ENCODE measurements at places on chromosomes 1 and 21. TPM values are rescaled to one million over a fixed set of nuclear protein-coding genes. Genes with fewer than 3 reads are reported as not detected.

ELF3 gene
- 0.30 TPM for total RNA-seq

NMNAT2 gene
- total RNA-seq = 0.28 TPM

EXOC8 gene
- 21.9 TPM for total RNA-seq

AHCTF1 gene
- 27.8 TPM for total RNA-seq

REN gene
- total RNA-seq = not detected

SLFNL1 gene
- total RNA-seq = 0.33 TPM

DNA sequence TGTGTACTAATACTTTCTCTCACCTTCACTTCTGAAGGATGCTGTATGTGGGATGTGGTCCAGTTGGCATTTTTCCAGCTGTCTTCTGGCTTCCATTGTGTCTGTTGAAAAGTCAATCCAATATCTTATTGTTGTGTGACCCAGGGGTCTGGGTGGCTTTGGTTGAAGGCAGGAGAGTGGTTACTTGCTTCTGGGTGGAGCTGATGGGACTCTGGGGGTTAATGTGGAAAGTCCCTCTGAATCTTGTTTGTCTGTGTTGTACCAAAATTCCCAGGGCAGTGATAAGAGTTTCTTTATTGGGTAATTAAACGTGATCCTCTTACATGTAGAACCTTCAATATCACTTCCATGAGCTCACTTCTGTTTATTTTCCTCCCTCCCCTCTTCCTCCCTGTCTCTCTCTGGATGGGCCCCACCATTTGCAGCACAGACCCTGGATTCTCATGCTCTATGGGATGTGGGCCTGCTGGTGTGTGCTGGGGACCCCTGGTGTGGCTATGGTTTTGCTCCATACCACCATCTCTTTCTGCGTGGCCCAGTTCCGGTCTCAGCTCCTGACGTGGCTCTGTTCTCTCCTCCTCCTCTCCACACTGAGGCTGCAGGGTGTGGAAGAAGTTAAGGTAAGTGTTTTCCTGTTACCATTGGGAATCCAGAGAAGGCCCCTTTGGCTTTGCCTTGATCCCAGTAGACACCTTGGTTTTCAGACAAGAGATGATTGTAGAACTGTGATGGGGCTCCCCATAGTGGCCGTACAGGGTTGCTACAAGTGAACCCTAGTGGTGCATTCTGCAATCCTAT is 71.5 kb downstream of the HHAT start:
- DNase-seq = peak; percentile 57

DNA sequence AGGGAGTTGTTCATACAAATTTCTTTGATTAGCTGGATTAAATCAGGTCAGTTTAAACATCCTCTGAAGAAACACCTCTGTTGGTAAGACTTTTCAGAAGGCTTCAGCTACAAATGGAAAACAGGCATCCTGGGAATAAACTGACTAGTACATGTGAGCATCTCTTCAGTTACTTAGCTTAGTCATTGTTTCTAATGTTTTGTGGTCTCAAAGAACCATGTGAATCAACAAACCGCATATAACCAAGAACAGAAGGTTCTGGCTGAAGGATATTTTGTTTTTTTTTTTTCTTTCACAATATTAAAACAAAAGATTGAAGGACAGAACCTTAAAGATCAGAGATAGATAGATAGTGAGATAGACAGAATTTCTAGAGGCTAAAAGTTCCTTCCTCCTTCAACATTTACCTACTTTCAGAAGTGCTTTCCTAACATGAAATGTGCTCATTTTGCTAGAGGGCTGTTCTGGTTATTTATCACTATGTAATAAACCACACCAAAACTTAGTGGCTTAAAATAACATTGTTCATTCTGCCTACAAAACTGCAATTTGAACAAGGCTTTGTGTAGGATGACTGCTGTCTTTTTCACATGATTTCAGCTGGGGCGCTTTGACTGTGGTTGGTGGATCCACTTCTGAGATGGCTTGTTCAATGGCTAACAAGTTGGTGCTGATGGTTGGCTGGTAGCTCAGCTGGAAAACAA is 119.8 kb upstream of the PTGFR start:
- no peak for DNase-seq

DNA sequence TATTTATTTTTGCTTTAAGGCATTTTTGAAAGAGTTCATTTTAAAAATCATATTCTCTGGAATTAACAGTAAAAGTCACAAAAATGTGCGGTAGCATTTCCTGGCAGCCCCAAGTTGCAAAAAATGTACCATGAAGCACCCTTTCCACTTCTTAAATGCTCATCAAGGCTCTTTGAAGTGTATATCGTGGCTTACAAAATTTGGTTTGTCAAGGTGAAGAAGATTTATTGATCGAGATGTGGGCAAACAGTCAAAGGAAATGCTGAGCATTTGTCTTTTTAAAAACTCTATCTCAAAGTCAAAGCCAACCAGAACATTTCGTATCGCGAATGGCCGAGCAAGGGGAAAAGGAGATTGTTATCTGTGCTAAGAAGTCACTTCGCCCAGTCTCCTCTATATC is 277.5 kb upstream of the KAZN start:
- DNase-seq = no peak

- no peak for DNase-seq
These were observed 325.6 kb downstream of the NEGR1 start for GRCh38 chr1:71956613-71957285.

- DNase-seq = peak; percentile 82
These were observed 66.1 kb downstream of the ADARB1 start for GRCh38 chr21:45140346-45140940.

DNA sequence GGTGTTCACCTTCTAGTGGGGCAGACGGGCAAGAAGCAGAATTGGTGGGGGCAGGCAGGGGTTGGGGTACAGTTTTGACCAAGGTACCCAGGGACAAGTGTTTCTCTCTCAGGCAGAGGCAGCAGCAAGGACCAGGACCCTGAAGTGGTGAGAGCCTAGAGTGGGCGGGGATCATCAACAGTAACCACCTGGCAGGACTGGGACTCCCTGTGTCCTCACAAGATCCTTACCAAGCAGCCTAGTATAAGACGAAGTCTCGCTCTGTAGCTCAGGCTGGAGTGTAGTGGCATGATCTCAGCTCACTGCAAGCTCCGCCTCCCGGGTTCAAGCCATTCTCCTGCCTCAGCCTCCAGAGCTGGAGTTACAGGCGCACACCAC is 3.2 kb upstream of the NADK start:
- no peak for DNase-seq

- no peak for DNase-seq
These were observed 213.5 kb upstream of the MAP1LC3C start for GRCh38 chr1:242212401-242212800.

DNA sequence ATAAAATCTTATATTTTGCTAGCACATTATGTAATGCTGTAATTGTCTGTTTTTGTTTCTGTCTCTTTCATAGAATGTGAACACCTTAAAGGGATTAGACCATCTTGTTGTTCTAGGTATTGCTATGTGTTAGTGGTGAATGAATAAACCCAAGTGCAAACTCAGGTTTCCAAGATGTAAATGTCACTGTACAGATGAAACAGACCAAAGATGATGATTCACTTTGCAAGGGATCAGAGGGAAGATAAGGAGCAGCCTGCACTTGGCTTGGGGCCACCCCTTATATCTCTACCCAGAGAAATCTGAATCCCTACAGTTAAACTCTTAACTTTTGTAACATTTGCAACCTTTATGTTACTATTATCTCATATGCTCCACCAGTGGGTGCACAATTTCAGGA is 25.4 kb downstream of the UROD start:
- no peak for DNase-seq

- DNase-seq = peak; percentile 81
These were observed 2.3 kb downstream of the PANK4 start for GRCh38 chr1:2523891-2524609.

DNA sequence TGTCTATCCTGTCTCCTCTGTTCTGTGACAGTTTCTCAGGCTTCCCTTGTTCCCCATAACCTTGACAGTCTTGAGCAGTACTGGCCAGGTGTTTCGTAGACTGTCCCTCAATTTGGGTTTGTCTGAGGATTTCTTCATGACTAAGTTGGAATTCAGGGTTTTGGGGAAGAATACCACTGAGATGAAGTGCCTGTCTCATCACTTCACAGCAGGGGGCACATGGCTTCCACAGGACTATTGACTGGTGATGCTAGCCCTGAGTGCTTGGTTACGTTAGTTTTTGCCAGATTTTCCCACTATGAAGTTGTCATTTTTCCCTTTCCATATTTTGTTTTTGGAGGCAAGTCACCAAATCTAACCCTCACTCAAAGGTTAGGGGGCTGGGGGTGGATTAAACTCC is 45.7 kb downstream of the CDCP2 start:
- no peak for DNase-seq

Data from activated CD4-positive, alpha-beta memory T cell treated with anti-CD3 and anti-CD28 coated beads, Interleukin-2, amount 10 ng/mL, durations not matched to agents 7 days and 5 days (primary cell).